ENCODE measurements at places on chromosomes 12 and 14. TPM values are rescaled to one million over a fixed set of nuclear protein-coding genes. Genes with fewer than 3 reads are reported as not detected.

GRCh38 chr12:53696285-53696654 lies 20.4 kb upstream of the ATP5MC2 start:
- peaks cover 8% of the 10 kb centered on the region for H3K4me1 ChIP-seq
- no peaks in the 10 kb centered on the region for H3K36me3 ChIP-seq
- peaks cover 10% of the 10 kb centered on the region for H3K27me3 ChIP-seq
- H3K4me3 ChIP-seq = peak overlapping the region; percentile 45

DNA sequence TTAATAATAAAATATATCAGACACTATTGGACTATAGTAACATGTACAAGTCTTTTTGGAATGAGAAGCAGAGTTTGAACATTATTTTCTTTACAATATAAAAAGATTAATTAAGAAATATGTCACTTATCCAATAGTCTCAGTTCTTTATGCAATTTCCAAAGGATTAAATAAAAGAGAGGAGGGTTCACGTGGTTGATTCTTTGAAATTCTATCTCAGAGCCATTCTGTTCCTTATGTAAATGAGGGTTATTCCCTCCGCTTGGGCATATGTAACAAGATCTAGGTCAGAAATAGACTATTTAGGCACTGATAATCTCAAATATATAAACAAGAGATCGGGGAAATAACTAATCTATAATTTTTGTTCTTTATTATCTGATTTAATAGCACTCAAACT lies 2.1 kb upstream of the TUBA1A start:
- peaks cover 3% of the 10 kb centered on the region for H3K27me3 ChIP-seq
- DNase-seq = no peak
- H3K36me3 ChIP-seq = no peaks in the 10 kb centered on the region
- no peak overlapping the region for H3K4me3 ChIP-seq
- no peak overlapping the region for H3K27ac ChIP-seq
- H3K4me1 ChIP-seq = no peaks in the 10 kb centered on the region

DNA sequence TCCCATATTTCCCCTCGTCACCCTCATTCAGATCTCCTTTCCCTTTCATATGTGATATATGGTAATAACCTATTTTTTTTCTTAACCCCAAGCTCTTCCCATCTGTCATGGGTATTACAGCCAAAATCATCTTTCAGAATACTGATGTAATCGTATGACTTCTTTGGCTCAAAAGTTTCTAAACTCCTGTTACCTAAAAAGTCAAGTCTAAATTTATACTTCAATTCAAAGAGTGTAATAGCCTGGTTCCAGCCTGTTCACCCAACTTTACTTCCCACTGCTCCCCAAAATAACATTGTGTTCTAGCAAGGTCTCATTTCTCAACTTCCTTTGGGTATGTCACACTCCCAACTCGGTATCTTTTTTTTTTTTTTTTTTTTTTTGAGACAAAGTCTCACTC lies 48.5 kb downstream of the TBK1 start:
- H3K36me3 ChIP-seq = peaks cover 41% of the 10 kb centered on the region
- no peaks in the 10 kb centered on the region for H3K4me1 ChIP-seq
- H3K27ac ChIP-seq = no peak overlapping the region
- H3K4me3 ChIP-seq = no peak overlapping the region
- H3K27me3 ChIP-seq = no peaks in the 10 kb centered on the region

GRCh38 chr12:90945070-90945649 lies 9.8 kb downstream of the CCER1 start:
- no peaks in the 10 kb centered on the region for H3K4me1 ChIP-seq
- H3K27me3 ChIP-seq = no peaks in the 10 kb centered on the region
- DNase-seq = peak; percentile 29
- H3K4me3 ChIP-seq = no peak overlapping the region
- H3K27ac ChIP-seq = no peak overlapping the region

DNA sequence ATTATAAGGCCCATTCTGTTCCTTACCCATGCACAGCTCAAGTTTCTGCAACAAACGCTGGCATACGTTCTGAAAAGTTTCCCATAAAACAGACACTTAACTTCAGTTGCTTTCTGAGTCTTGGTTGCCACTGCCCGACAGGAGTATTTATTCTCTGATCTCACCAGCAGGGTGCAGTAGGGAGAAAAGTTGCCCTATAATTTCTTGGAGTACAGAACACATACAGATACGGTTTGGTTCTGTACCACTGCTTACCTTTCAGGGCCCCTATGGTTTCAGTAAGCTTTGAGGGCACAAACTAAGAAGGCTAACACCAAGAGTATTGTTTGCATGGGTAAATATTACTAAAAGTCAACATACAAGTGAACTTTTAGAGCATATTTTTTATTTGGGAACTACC lies 77.9 kb downstream of the SPATA7 start:
- no peak overlapping the region for H3K4me3 ChIP-seq

The VTI1B gene
- 93.4 TPM for total RNA-seq

The DTD2 gene
- 68.8 TPM for total RNA-seq
